SK-N-SH (cell line): ENCODE measurements at places on chromosomes 4 and X.

DNA sequence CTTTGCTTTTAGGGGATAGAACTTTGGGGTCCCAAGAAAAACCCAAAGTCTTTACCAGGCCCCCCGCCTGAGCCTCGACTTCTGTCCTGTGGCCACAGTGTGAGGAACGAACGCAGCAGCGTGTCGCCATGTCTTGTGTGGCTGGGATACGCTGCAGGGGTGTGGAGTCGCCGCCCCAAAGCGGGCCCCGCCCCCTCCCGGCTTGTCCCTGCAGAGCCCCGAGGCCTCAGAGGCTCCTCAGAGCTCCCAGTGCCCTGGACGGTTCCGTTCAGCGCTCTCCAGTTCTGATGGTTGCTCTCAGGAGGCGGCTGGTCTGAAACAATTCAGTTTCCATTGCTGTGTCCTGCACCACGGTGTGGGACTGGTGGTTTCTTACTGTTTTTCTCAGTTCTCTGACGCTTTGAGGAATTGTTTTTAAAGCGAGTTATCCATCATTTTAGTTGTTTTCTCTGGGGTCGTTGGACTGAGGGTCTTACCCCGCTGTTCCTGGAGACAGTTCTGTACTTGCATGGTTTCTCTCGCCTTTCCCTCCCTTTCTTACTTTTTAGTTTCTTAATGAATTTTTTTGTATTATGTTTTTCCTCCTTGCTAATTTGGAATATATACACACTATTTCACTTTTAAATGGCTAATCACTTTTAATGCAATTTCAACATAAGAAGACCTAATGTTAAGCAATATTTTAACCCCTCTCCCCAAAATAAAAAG, 1.6 kb upstream of the IDUA start:
- no peak for DNase-seq

DNA sequence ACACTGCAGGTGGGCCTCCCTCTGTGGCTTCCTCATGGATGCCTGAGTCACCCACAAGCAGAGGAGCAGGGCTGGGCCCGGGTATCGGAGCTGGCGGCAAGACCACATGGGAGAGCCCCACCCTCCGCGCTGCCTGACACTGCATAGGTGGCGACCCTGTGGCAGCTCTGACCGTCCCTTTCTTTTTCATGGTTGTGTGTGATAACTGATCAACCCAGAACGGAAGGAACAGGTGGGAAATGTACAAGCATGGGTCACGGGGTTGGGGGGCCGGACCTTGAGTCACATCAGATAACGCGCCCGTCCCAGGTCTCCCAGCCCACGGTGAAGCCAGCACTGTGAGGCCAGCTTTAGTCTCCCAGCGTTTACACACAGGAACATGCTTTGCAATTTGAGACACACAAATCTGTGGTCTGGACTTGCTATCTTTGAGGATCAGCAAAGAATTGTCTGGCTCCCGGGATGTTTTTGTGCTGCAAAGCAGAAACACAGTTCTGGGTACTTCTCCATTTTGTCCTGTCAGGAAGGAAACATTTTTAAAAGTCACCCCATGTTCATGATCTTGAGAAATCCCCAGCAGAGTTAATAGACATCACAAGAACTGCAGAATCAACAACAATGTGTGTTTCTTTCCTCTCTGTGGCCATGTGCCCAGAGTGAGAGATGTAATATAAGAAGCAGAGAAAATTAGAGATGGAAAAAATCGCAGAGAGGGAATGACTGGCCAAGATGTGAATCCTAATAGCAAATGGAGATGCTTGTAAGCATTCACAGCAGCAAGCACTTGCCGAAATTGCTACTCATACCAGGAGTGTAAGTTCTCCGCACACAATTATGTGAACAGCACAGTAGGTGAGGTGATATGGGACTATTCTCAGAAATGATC, 70.1 kb upstream of the CBR4 start:
- peak; percentile 64 for DNase-seq

DNA sequence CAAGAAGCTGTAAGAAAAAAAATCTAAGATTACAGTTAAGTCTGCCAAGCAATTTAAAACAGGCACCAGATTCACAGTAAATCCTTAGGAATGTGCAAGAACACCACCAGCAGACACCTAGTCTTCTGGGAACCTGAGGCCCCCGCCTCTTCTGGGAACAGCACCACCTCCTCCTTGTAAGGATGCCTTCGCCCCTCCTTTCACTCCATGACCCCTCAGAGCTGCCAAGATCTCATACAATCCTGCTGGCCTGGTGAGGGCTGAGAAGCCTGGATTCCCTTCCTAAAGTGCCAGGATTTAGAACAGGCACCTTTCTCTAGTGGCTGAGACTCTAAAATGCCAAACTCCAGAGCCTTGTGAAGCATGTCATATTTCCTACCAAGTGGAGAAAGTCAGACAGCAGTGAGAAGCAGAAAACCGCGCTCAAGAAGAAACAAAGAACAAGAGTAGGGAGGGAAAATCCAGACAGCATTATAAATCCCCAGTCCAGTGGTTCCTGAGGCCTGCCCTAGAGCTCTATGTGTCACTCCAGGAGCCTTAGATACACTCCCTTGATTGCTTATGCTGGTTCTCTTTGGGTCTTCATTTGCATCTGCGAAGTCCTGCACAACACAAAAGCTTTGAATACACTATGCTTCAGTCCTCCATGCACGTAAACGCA, 166.4 kb downstream of the TSPAN5 start:
- DNase-seq: no peak

GRCh38 chr4:96354036-96354712, 514.3 kb downstream of the PDHA2 start:
- DNase-seq: no peak

DNA sequence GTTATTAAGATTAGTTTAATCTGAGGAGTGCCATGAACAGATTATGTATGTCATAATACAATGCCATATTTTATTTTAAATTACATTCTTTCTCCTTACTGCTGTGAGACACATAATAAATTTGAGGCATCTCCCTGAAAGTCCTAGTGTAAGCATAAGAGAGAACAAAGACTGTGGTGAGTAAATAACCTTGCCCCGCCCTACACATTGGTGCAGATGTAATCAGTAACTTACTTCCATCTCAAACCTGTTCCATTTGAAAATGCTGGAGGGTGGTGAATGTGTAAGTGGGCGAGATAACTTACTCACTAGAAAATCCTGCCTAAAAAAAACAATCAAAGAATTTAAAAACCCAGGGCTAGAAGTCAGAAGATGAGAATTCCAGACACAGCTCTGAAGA, 338.1 kb upstream of the SLIT2 start:
- no peak for DNase-seq

DNA sequence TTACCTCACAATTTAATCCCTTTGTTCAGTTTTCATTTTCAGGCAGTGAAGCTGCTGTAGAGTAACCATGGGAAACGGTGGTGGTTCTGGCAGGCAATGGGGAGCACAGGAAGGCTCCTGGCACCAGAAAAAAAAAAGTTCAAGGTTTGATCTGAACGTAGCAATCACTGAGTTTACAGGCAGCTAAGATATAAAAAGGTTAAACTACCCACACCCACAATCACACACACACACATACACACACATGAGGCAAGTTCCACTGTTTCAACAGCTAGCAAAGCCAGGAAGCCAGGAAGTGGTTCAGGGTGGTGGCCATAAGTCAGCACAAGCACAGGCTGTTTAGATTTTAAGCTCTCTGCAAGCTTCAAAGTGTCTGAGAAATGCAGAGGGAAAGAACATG, at the start of gene SULT1B1:
Gene SULT1B1, minus strand, starts transcription at position 166 of the 400 bp plus-strand sequence. CDS start 5,403 bp downstream, outside the sequence.
- no peak for DNase-seq

- DNase-seq: no peak
These were observed 42.3 kb downstream of the SHOX start for GRCh38 chrX:672931-673330.

DNA sequence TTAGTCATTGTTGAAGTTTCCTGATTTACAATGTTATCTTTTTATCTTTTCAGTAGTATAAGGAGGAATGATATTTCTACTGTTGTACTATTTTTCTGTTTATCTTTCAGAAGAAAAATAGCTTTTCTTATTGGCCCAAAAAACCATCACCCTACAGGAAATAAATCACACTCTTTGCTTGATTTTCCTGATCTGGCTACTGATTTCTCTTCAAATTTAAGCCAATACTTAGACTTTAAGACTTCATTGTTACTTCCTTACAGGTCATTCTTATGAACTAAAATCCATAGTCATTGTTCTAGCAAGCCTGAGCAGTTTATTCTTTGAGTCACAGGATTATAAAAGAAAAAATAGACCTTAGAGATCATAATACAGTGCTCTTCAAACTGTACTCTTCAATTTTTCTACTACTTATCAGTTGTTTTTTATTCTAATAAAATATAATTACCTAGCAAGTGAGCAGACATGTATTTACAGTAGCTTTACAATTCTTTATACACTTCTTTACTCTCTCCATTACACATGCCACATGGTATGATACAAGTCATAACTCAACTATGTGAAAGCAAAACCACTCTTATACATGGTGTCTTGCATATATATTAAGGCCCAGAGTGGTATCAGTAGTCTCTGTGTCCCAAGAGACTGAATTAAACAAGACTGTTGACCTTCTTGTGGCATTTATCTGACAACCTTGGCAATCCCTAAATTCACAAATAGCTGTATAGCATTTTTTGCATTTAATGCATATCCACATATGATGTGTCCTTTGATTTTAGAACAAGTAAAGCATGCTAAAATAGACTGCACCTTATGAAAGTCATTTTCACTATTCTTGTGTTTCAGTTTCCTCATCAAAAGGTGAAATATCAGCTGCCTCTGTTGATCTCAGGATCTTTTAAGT, 47.9 kb downstream of the TET2 start:
- no peak for DNase-seq

GRCh38 chr4:136751556-136751955, 780.7 kb downstream of the PCDH18 start:
- no peak for DNase-seq

- no peak for DNase-seq
These were observed 8.4 kb upstream of the TBL1X start for GRCh38 chrX:9456250-9457074.

- no peak for DNase-seq
These were observed 26.0 kb upstream of the BMP2K start for GRCh38 chr4:78749972-78750727.

DNA sequence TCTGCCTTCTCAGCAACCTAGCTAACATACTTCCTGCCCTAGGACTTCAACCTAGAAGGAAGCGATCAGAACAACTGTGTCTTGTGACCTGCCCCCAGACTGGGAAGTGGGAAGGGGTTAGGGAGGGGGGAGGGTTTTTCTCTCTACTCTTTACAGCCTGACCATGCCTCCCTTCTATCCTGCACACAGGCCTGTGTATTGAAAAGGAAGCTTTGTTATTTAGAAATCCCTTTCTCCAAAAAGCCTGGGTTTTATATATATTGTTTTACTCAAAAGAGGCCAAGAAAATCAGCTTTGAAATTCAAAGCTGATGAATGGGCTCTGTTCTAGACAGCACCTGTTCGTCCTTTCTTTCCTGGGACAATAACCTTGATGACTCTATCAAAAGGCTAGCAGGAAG, 35.2 kb upstream of the SMS start:
- DNase-seq: no peak

DNA sequence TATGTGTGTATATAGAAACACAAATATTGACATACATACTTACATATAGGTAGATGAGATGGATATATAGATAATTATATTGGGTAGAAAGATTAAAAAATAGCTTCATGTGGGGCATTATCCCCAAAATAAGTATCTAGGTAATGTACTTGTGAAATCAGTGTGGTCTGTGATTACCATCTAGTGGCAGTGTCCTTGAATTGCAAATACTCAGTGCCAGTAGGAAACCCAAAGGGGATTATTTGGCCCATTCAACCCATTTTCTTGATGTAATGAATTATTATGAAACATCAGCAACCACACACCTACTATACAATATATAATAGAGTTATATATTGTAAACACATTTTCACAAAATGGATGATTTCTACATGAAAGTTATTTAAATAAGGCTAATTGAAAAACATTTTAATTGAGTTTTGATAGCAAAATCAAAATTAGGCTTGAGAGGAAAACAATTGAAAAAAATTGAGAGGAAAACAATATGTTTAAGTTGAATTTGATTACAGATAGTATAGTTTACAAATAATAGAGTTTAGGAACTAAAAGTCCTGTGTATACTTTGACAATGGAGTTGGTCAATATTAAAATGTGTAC, 389.4 kb downstream of the GALNTL6 start:
- peak; percentile 52 for DNase-seq

DNA sequence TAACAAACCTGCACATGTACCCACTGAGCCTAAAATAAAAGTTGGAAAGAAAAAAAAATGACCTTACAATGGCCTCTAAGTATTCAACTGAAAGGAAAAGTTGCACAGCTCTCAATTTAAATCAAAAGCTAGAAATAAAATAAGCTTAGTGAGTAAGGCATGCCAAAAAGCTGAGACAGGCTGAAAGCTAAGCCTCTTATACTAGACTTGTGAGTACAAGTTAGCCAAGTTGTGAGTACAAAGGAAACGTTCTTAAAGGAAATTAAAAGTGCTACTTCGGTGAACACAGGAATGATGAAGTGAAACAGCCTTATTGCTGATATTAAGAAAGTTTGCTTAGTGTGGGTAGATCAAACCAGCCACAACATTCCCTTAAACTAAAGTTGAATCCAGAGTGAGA, 707.9 kb upstream of the PITX2 start:
- DNase-seq: no peak

GRCh38 chrX:149129767-149130166, 375.3 kb downstream of the IDS start:
- no peak for DNase-seq

- no peak for DNase-seq
These were observed 180.4 kb upstream of the RASGEF1B start for GRCh38 chr4:81652069-81652478.

GRCh38 chrX:111123606-111124179, 27.7 kb downstream of the PAK3 start:
- DNase-seq: no peak

- no peak for DNase-seq
These were observed 14.0 kb upstream of the HMGB3 start for GRCh38 chrX:150968862-150969720.

DNA sequence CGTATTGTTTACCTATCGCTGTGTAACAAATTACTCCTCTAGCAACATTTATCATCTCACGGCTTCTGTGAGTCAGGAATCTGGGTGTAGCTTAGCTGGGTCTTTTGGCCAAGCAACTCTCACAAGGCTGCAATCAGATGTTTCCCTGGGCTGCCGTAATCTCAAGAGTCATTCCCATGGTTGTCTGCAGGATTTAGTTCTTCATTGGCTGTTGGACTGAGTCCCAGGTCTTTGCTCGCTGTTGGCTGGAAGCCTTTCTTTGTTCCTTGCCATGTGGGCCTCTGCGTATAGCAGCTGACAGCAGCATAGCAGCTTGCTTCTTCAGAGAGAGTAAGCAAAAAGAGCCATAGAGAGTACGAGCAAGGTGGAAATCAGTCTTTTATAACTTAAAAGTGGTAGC, 16.8 kb downstream of the POLR2B start:
- no peak for DNase-seq

GRCh38 chr4:99185581-99185980, 33.5 kb downstream of the ADH6 start:
- no peak for DNase-seq

GRCh38 chrX:42776195-42776594, 1.8 kb downstream of the PPP1R2C start:
- no peak for DNase-seq

DNA sequence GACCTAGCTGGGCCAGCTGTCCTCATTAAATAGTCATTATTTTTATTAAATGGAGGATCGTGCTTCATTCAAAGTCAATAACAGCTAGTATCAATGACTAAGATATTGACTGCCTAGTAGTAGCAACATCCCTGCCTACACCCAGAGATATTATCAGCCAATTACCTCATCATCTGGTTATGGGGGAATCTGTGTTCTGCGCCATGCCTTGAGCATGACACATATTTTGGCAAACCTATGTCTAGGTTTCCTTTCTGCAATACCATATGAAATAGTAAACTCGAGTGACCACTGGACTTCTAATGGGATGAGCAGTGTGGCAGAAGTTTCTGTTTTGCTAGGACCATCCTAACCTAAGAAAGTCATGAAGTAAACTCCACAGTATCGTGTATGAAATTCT, 50.0 kb upstream of the AADAT start:
- DNase-seq: no peak
